ENCODE measurements at places on chromosomes 1 and 21.

DNA sequence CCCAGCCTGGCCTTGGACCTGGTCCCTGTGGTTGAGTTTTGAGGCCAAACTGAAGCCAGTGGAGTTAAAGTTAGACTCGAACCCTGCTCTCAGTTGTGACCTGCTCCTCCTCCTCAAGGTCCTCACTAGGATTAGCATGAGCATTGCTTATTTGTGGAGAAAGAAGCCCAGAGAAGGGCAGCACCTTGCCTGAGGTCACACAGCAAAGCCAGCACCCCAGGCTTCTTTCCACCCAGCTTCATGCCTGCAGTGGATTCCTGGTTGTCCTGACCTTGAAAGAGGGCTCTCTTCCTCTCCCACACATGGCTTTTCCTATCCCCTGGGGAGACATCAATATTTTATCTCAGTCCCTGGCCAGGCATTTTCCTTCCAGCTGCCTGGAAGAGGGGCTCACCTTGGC lies 2.8 kb downstream of the LDLRAP1 start:
- DNase-seq, result no peak

- DNase-seq, result no peak
These were observed 9.9 kb downstream of the CCDC18 start for GRCh38 chr1:93190432-93190831.

- DNase-seq, result no peak
These were observed 2.8 kb downstream of the DOP1B start for GRCh38 chr21:36159356-36159921.

DNA sequence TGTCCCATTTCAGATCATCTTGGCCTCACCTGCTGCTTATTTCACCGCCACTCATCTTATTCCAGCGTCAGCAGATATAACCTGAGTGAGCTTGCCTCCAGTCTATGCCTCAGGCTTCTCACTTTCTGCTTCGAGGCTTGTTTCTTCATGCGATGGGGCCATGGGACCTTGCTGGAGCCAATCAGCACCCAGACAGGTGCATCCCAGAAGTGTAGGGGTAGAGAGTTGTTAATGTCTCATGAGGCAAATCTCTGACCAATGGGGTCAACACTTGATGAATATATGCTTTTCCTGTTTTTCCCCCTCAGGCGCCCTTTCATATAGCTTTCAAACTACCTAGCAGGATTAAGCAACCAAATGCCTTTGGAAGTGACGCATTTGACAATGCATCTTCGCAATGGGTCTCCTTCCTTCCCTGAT lies 935 bp upstream of the YIPF1 start:
- no peak for DNase-seq

GRCh38 chr1:216903382-216903740 lies 180.1 kb upstream of the ESRRG start:
- peak; percentile 6 for DNase-seq

DNA sequence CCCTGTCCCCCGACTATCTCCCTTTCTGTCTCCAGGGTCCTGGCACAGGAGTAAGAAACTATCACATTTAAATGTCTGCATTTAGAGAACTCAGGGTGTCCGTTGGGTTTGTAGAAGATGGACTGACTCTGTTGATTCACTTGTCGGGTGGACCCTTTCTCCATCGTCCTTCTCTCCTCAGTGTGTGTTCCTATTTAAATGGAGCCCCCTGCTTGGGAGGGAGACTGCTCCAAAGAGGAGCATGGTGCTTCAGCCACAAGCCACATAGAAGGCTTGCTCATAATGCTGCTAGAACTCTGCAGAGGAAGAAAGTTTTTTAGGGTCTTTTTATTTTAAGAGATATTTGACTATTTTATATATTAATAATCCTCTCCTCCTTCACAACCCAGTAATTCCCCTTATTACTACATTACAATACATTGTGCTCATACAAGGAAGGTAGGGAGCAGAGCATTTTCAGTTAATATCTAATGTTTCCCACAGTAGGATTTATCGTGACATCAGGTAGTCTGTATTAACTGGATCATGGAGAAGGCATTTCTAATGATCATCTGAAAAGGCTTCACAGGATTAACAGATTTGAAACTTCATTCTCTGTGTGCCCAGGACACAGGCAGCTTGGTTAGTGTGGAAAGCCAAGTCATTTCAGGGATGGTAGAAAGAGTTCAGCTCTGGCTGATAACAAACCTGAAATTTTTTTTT lies 13.8 kb downstream of the FGGY start:
- no peak for DNase-seq

DNA sequence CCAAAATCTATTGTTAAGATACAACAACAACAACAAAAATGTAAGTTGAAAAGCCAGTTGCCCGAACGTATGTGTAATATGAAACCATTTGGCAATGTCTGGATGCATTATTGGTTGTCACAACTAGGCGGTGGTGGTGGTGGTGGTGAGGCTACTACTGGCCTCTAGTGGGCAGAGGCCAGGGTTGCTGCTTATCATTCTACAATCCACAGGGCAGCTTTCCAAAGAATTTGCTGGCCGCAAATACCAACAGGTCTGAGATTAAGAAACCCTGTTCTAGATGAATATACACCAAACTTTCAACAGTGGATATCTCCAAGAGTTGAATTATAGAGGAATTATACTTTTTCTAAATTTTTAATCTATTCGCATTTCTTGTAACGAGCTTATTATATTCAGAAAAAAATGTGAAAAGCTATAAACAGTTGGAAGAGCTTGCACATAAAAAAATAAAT lies 26.8 kb upstream of the ZNF697 start:
- peak; percentile 65 for DNase-seq

GRCh38 chr1:63705078-63705477 lies 68.7 kb upstream of the ROR1 start:
- no peak for DNase-seq

GRCh38 chr1:184392067-184392466 lies 5.2 kb downstream of the C1orf21 start:
- no peak for DNase-seq

- no peak for DNase-seq
These were observed 74.6 kb downstream of the RUNX3 start for GRCh38 chr1:24855474-24855873.

DNA sequence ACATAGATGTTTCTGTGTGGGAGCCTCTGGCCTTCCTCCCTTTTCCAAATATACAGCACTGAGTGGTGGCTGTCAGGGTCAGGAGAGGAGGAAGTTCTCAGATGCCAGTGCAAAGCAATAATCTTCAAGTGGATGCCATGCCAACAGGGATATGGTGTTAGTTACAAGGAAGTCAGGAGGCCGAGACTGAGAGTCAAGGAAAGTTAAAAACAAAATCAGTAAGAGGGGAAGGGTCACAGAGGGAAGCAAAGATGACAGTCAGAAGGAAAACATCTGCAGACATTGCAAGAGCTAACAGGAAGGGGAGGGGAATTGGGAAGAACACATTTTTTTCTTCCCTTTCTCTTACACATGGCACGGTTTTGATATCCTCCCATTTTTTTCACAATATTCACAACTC lies 691.4 kb downstream of the ADGRL2 start:
- DNase-seq, result no peak

- DNase-seq, result no peak
These were observed 121.2 kb upstream of the KIAA0040 start for GRCh38 chr1:175313672-175314225.

GRCh38 chr1:187691439-187691838 lies 862.7 kb downstream of the PLA2G4A start:
- DNase-seq, result no peak

GRCh38 chr1:50978852-50979781 lies 9.1 kb downstream of the CDKN2C start:
- peak; percentile 74 for DNase-seq

- peak; percentile 19 for DNase-seq
These were observed 334.7 kb downstream of the OMA1 start for GRCh38 chr1:58211869-58212268.

DNA sequence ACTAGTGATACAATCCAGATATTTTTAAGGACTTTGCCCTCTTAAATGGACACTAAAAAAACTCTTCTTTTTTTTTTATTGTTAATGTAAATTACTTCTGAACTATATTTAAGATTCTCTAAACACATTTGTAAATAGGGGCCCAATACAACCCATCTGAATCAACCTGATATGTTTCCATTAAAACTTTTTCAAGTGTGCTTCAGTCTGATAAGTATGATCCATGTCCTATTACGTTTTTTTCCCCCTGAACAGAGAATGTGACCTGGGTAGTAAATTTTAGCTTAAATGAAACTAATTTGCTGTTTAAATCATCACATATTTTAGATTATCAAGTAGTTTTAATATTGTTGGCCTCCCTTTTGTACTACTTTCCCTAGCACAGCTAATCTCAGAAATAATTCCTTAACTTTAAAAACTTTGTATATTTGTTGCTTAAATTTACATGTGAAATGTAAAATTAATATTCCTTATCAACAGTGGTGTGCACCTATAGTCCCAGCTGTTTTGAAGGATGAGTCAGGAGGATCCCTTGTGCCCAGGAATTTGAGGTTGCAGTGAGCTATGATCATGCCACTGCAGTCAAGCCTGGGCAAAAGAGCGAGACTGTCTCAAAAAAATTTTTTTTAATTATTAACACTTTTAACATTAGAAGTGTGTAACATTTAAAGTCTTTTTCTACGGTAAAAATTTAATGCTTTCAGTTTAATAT lies 3.0 kb upstream of the PKN2 start:
- DNase-seq, result no peak

- DNase-seq, result peak; percentile 79
These were observed 66.6 kb downstream of the GABPA start for GRCh38 chr21:25801217-25802014.

- no peak for DNase-seq
These were observed 9.2 kb downstream of the TP53BP2 start for GRCh38 chr1:223836586-223836985.

- DNase-seq, result no peak
These were observed 253.2 kb downstream of the GRIK3 start for GRCh38 chr1:36781098-36781497.

Measured in NCI-H146 (cell line).